Posterior vena cava (tissue), 2 donors: ENCODE measurements at places on chromosomes 4 and X. TPM values are rescaled to one million over a fixed set of nuclear protein-coding genes. Genes with fewer than 3 reads are reported as not detected.

Gene TKTL1
- total RNA-seq, result 0.29 TPM

Gene XAGE2
- total RNA-seq, result not detected

Gene SHROOM3
- 77.8 TPM for total RNA-seq

Gene ATP8A1
- 11.9 TPM for total RNA-seq

Gene STX18
- total RNA-seq, result 19.5 TPM

Gene CSAG1
- not detected for total RNA-seq

Gene EDA
- total RNA-seq, result 4.8 TPM

Gene PARM1
- total RNA-seq, result 94.5 TPM

Gene UCHL1
- total RNA-seq, result 31.0 TPM

Gene LONRF3
- total RNA-seq, result 5.7 TPM

Gene PPEF2
- not detected for total RNA-seq

Gene TMEM47
- total RNA-seq, result 305 TPM
